COLO829 (cell line): ENCODE measurements at places on chromosomes 11 and 22.

GRCh38 chr22:39851606-39852315, 41.8 kb downstream of the ENTHD1 start:
- DNase-seq = no peak

DNA sequence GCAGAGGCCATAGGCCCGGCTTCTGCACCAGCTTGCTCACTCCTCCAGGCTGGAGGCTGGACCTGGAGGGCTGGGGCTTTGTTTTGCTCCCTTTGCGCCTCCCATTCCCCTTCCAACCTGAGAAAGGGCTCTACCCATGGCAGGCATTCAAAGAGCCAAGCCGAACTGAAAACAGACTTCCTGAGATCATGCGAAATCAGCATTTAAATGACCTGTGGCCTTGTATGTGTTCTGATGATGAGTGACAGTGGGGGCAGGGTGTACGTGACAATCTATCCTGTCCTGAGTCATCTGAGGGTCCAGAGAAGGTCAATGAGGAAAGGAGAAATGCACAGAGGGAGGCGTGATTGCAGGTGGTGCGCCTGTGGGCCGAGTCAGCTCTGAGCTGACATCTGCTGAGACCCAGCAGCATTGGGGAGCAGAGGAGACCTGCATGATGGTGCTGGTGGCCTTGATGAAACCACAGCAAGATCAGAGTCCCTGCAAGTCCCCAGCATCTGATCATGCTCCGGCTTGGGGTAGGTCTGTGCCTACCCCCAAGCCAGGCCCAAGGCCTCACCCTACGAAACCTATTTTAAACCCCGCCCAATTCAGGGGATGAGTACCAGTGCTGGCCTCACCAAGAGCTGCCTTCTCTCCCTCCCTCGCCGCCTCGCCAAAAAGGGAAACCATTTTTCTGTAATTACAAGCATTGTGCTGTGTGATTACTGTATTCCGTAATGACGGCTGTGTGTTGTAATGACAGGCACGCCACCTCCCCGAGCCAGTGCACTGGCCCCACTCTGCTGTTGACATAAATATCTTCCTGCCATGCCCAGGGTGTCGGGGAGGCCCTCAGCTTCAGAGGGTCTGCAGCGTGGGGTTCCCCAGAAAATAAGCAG, 95.2 kb upstream of the ANO1 start:
- no peak for DNase-seq

DNA sequence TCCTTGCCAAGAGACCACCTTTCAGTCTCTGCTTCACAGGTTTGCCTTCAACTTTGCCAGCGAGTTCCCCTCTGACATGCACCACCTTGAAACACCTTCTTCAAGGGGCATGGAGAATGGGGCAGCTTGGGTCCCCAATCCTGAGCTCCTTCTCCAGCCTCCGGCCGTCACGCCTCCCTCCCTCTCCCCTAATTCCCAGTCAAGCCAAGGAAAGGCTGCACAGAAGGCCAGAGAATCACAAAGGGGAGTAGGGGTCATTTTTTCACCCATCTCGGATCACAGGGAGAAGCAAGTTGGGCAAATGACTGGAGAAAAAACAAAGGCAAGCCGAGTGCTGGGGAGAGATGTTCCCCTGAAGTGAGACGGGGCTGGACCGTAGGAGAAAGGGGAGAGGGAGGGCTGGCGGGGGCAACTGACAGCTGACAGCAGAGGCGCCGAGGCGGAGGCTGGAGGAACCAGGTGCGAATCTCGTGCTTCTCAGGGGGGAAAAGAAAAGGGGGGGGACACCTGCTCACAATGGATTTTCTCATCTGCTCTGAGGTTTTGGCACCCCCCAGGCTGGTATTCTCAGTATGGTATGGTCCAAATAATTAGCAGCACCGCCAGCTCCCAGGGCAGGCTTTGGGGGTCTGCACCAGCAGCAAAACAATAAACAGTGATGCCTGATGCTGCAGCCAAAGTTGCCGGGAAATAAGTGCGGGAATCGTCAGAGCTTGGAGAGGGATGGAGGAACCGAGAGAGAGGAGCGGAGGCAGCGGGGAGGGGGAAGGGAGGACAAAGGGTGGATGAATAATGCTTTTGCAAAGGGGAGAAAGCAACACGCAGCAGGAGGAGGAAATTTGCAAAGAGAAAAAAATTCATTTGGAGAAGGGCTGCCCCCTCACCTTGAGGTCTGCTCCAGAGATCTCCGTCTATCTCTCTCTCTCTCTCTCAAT, 644 bp downstream of the YPEL4 start:
- no peak for DNase-seq

DNA sequence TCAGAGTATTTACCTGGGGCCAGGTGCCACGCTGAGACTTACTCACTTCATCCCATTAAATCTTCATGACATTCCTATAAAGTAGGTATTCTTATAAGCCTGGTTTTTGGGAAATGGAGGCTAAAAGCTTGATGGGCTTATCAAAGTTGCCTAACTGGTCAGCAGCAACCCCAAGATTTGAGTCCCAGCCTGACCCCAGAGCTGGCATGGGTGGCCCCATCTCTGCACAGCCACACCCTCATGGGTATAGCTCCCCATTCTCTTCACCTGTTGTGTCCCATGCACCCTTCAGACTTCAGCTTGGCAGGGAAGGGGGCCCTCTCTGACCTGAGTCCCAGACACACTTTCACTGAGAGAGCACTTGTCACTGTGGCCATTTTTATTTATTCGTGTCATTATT, 37.4 kb upstream of the TP53I11 start:
- DNase-seq = no peak

- DNase-seq = no peak
Measured at GRCh38 chr11:40170078-40170477, 1289.4 kb downstream of the LRRC4C start.

GRCh38 chr22:27985323-27986275, 66.5 kb upstream of the PITPNB start:
- DNase-seq = no peak
